ENCODE measurements at places on chromosomes 1 and 21. TPM values are rescaled to one million over a fixed set of nuclear protein-coding genes. Genes with fewer than 3 reads are reported as not detected.

GRCh38 chr1:181166377-181167196 is 78.1 kb downstream of the IER5 start:
- peak; percentile 77 for DNase-seq

DNA sequence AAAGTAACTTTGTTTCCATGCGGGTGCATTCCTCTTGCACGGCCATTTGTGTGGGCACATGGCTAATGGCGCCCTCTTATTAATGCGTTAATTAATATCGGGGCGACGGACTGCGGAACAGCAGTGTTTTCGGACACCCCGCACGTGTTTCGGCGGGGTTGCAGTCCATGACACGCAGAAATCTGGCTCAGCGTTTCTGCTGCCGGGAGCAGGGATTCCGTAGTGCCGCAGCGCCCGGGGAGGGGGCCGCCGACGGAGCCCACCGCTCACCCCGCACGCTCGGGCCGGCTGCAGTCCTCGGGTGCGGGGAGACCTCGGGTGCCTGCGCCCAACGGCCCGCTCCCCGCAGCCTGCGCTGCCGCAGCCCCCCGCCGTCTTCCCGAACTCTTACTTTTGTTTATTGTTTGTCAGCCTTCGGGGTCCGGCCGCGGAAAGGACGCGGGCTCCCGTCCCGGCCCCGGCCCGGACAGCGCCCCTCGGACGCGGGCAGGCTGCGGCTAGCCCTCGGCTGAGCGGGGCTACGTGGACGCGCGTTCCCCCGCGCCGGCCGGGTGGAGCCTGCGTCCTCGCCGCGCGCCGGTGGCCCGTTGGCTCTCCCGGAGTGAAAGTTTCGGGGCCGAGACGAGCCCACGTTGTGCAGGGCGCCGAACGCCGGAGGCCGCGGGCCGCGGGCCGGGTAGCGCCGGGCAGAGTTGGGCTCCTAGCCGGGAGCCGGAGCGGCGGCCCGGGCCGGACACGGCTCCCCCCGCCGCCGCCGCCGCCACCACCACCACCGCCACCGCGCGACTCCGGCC is 849 bp downstream of the NFIA start:
- no peak for DNase-seq

GRCh38 chr1:8969937-8970336 is 24.3 kb downstream of the CA6 start:
- DNase-seq = no peak

- DNase-seq = no peak
These were observed 22.6 kb downstream of the IGFN1 start for GRCh38 chr1:201213106-201213770.

DNA sequence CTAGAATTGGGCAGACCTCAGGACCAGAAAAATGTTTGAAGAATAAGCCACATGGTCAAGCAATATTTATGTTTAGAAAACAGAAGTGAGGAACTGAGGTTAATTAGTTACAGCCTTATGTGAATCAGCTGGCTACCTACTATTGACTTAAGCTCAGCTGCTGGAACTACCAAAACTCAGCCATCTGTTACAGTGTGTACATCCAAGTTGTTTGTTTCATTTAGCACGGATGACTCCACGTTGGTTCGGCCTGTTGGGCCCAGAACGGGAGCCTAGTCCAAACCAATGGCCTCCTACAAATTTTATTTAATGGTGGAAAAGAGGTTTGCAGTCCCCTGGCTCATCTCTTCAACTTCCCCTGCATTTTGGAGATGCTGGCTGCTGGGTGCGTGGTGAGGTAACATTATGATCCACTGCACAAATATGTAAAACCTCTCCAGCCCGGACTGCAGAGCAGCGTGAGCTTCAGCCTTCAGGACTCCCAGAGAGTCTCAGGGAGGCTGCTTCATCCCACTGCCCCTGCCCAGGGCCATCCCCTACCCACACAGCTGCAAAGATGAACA is 143.4 kb downstream of the ZZZ3 start:
- no peak for DNase-seq

- peak; percentile 79 for DNase-seq
These were observed 14.1 kb upstream of the NUAK2 start for GRCh38 chr1:205335692-205336091.

- DNase-seq = no peak
These were observed 24.9 kb downstream of the SETD4 start for GRCh38 chr21:36035381-36035791.

DNA sequence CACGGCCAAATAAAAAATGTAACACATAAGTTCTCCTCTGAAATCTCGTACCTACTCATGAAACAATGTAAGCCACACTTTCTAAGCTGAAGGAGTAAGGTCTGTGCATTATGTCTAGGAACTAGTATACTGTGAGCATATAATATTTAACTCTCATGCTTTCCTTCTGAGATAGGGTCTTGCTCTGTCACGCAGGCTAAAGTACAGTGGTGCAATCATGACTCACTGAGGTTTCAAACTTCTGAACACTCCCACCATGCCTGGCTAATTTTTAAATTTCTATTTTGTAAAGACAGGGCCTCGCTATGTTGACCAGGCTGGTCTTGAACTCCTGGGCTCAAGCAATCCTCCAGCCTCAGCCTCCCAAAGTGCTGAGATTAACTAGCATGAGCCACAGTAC is 71.3 kb downstream of the AHCTF1 start:
- no peak for DNase-seq

DNA sequence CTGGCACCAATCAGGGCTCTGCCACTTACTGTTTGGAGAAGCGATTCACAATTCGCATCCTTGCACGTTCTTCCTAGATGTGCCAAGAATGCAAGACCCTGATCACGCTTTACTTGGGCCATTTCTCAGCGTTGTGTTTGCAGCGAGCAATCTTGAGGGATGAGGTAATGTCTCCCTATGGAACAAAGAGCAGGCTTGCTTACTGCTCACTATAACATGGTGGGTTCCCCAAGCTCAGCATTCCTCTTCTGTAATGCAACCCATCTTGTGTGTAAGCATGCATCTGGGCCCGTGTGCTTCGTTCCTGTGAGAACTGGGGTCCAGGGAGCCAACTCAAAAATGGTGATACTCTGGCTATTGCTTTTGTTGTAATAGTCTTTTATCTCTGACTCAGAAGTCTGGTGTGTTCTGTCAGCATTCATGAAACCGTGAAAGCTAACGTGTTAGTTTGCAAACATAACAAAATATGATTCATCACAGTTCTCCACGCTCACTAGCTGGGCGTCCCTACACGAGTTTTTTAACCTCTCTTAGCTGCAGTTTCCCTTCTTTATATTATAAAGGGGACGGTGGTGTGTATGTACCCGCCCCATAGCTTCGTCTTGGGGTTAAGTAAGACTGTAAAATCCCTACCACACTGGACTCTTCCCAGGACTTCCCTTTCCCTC is 33.3 kb downstream of the DNTTIP2 start:
- DNase-seq = no peak

DNA sequence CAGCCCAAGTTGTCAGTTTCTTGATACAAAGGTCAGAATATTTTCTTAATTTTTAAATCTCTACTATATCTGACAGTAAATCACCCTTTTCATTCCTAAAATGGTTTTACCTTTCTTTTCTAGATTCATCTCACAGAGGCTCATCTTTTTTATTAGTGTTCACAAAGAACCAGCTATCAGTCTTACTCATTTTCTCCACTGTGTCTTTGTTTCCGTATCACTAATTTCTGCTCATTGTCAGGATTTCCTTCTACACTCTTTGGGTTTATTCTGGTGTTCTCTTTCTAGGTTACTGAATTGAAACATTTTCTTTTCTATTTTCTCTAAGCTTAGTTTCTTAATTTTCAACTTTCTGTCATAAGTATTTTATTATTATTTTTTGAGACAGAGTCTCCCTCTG is 8.7 kb downstream of the AGPAT3 start:
- DNase-seq = no peak

GRCh38 chr1:168116327-168116799 is 20.4 kb downstream of the GPR161 start:
- no peak for DNase-seq

DNA sequence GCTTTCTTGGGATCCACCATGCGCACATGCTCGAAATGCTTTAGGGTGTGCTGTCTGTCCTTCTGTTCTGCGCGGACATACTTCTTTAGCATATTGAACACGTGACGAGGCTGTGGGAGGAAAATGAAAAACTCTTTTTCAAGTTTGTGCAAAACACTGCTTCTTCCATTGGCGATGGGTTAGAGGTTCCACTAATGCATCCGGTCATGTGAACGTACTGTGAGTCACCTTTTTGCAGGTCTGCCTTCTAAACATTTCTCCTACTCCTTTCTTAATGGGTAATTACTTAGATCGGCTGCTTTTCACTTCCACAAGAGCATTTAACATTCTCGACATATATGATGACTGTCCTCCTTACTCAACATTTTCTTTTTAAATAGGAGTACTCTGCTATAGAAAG is 214.9 kb downstream of the APP start:
- no peak for DNase-seq

GRCh38 chr21:31599013-31599412 is 60.5 kb upstream of the SOD1 start:
- DNase-seq = no peak

DNA sequence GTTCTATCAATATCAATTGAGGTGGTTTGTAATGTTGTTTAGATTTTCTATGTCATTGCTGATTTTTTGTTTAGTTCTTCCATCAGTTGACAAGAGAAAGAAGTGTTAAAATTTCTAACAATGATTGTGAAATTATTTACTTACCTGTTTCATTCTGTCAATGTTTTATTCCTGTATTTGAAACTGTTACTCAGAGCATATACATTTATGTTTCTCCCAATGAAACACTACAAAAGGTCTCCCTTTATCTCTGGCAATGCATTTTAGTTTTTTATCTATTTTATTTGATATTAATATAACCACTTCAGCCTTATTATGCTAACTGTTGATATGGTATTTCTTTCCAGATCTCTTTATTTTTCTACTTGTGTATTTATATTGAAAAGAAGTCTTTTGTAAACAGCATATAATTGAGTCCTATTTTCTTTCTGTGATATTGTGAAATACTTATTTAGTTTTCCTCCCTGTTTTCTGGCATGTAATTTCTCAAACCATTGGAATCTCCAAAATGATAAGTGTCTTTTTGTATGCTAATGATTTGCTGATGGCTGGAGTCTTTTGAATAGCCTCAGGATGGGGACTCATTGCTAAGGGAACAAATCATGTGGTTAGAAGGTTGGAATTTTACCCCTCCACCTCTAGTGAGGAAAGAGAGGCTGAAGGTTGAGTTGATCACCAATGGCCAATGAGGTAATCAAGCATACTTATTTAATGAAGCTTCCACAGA is 122.0 kb downstream of the ADSS2 start:
- no peak for DNase-seq

GRCh38 chr1:99681583-99681982 is 35.7 kb downstream of the PALMD start:
- DNase-seq = no peak

GRCh38 chr1:232944347-232944746 is 6.1 kb upstream of the NTPCR start:
- DNase-seq = no peak

DNA sequence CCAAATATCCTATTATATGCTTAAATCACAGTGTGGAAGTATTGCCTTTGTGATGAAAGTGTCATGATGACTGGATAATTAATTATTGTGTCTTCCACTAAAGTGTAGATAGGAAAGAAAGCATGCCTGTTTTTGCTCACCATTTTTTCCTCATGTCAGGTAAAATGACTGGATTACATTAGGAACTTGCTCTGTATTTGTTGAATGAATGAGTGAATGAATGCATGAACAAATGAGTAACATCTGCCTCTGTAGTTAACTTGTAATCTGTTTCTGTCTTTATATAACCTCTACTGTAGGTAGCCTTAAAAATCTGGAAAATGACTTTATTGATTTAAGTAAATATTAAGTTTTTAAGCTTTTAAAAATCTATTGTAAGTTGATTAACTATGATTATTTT is 2.9 kb upstream of the PTPRC start:
- no peak for DNase-seq

GRCh38 chr1:202122639-202123335 is at the start of gene GPR37L1:
Gene GPR37L1 (plus strand): TSS chr1:202122917. CDS start chr1:202122964, 47 bp downstream.
- no peak for DNase-seq

GRCh38 chr1:2287649-2288048 is 59.5 kb downstream of the SKI start:
- no peak for DNase-seq

GRCh38 chr21:27306206-27306605 is 339.3 kb upstream of the ADAMTS5 start:
- DNase-seq = no peak

- DNase-seq = peak; percentile 27
These were observed 46.0 kb upstream of the SLC19A1 start for GRCh38 chr21:45588086-45588825.

GRCh38 chr1:94656967-94657366 is 115.4 kb upstream of the F3 start:
- DNase-seq = no peak

- no peak for DNase-seq
These were observed 36.0 kb upstream of the MACF1 start for GRCh38 chr1:39168301-39169080.

DNA sequence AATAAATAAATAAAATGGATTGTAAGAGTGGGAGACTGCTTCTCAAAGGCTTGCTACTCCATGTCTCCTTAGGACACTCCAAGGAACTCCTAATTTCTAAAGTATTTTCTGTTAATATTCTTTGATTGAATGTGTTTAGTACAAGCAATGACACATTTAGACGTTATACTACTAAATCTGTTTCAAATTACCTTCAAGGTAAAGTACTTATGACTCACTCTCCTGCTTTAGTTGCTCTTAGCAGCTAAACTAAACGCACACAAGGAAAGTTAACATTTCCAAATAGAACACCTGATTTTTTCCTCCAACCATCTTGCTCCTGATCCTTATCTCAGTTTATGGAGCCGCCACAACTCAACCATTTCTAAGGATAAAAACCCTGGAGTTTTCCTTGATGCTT is 969.8 kb upstream of the ADGRL4 start:
- no peak for DNase-seq

GRCh38 chr1:59999006-59999405 is 72.4 kb upstream of the CYP2J2 start:
- no peak for DNase-seq

- DNase-seq = no peak
These were observed 51.1 kb downstream of the GLUL start for GRCh38 chr1:182340233-182341058.

DNA sequence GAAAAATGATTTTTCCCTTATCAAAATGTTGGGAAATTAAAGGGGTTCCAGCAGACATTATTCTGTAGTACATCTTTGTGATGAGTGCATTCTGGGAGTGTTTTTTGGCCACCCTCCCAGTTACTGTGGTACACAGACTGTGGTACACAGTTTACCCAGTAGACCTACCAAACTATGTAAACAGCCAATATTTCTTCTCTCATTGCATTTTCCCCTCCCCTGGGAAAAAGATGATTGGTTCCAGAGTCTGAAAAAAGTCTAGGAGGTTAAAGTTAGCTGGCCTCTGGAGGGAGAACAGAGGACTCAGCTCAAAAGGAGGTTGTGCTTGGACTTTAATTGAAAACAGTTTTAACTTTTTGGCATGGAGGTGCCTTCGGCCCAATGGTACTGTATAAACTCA is 42.5 kb downstream of the PGM1 start:
- DNase-seq = no peak

GRCh38 chr1:34268311-34268954 is 91.7 kb downstream of the C1orf94 start:
- no peak for DNase-seq

EDN2 gene
- total RNA-seq = 1.0 TPM

PTPRF gene
- 260 TPM for total RNA-seq

DNALI1 gene
- total RNA-seq = 11.6 TPM

NBPF4 gene
- not detected for total RNA-seq

IFFO2 gene
- 14.7 TPM for total RNA-seq

SLC30A2 gene
- 24.4 TPM for total RNA-seq

AADACL3 gene
- total RNA-seq = not detected

PSRC1 gene
- 46.2 TPM for total RNA-seq

FAM76A gene
- total RNA-seq = 12.3 TPM

DFFB gene
- total RNA-seq = 10.6 TPM

APH1A gene
- 174 TPM for total RNA-seq

TMEM81 gene
- 3.3 TPM for total RNA-seq

CSF3R gene
- 10.6 TPM for total RNA-seq

RAD54L gene
- total RNA-seq = 22.9 TPM

Data from type B pancreatic cell (in vitro differentiated cells).